Epithelial cell of proximal tubule (primary cell): ENCODE measurements at places on chromosomes 6 and 20.

GRCh38 chr20:11992426-11992825 lies 74.7 kb downstream of the BTBD3 start:
- DNase-seq, result no peak

GRCh38 chr6:119742188-119742803 lies 392.7 kb upstream of the MAN1A1 start:
- no peak for DNase-seq

- no peak for DNase-seq
These were observed 122.1 kb upstream of the SPACA1 start for GRCh38 chr6:87925373-87926060.

DNA sequence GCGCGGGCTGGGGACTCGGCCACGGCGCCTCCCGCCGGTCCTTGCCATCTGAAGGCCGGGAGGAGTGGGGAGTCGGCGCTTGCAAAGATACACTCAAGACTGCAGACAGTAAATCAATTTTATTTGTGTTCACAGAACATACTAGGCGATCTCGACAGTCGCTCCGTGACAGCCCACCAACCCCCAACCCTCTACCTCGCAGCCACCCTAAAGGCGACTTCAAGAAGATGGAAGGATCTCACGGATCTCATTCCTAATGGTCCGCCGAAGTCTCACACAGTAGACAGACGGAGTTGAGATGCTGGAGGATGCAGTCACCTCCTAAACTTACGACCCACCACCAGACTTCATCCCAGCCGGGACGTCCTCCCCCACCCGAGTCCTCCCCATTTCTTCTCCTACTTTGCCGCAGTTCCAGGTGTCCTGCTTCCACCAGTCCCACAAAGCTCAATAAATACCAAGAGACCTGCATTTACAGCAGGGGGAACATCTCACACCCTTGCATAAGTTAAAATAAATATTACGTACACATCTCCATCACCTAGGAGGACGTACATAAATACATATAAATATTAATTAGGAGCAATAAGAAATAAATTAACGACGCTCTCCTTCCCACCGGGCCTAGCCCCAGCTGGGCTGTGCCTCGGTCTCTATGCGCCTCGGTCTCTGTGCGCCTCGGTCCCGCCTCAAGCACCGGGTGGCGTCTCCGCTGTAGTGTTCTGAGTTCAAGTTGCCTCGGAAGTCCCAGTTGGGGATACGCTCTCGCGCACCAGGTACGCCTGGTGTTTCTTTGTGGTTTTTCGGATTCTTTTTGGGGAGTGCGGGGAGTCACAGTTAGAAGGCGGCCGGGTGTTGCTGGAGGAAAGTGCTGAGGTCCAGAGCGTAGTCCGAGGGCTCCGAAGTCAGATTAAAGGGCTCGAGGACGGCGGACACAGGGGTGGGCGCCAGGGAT lies 889 bp upstream of the FLOT1 start:
- DNase-seq, result no peak

DNA sequence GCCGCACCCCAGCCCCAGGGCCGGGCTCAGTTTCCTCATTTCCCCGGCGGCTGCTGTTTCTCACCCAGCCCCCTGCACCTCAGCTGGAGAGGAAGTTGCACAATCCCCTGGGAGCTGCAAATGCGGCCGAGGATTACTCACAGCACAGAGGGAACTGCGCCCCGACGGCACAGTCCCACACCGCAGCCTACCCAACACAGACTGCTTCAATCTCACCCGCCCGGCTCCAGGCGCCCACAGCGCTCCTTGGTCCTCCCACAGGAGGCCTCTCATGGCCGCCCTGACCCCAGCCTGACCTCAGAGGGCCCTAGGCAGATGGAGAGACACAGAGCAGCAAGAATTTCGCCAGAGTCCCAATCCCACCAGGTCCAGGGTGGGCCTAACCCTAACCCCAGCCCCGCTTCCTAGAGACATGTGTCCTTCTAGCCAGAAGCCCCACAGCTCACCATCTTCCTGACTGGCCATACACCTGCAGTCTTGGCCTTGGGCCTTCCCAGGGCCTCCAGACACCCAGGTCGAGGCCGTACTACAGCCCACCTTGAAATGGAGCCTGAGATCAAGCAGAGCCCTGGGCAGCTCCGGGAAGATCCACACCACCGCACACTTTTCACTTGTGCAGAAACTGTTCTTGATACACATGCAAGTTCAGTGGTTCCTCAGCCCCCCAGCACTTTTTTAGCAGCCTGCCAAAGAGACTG lies 11.7 kb downstream of the TFEB start:
- no peak for DNase-seq

DNA sequence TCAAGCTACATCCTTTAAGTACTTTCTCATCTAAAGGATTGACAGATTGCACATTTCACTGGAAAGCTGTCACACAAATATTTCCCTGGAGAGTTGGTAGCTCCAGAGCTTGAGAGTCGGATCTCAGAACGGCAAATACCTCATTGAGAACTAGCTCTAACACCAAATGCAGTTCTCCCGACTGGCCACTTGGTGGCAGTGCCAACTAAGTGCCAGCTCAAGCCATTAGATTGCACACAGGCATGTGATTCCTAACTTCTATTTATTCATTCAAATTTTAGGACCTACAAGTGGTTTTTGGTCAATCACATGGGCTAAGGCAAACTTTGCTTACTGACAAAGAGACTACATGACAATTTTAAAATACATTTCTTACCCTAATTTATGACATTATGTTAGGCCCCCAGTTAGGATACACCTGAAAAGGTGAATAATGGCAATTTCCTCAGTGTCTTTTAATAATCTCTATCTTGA lies 7.9 kb upstream of the MCHR2 start:
- DNase-seq, result peak; percentile 3

- DNase-seq, result no peak
These were observed 195.0 kb downstream of the SYNDIG1 start for GRCh38 chr20:24664266-24664986.

- no peak for DNase-seq
These were observed 525 bp downstream of the MACROD2 start for GRCh38 chr20:13995841-13996240.

DNA sequence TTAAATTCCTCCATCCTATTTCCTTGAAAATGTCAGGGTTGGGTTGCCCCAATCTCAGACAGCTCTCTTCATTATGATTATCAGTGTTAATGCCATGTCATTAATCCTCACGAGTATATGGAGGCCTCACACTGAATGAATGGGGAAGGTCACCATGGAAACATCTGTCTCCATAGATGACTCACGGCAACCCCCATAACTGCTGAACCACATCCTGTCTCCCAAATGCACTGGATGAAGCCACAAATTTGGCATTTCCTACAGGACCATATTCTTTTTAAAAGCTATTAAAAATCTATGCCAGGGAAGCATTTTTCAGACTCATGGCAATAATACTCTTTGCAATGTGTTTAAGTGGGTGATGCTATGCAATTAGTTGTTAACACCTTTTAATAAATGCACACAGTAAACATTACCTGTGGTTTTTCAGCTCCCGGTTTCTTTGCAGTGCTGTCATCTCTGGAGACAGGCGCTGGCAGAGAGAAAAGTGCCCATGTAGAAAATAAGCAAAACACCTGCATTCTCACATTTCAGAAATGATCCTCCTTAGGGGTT lies 80.1 kb upstream of the PTPRK start:
- no peak for DNase-seq

DNA sequence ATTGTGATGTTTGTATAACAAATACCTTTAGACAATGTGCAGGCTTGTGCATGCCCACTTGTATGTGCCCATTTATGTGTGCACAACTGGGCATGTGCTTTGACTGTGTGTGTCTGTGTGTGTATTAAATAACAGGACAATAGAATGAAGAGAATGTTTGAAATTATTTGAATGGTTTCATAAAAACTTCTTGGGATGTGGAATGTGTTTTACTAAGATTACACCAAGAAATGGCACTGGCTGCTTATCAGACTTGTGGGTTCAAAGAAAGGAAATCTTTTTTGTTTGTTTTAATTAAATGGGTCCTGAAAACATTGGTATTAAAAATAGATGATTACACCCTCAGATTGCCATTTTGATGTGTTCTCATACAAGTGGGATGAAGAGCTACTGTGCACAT lies 191.6 kb upstream of the CCN2 start:
- DNase-seq, result no peak

GRCh38 chr6:23589811-23590210 lies 536.2 kb upstream of the NRSN1 start:
- DNase-seq, result no peak

DNA sequence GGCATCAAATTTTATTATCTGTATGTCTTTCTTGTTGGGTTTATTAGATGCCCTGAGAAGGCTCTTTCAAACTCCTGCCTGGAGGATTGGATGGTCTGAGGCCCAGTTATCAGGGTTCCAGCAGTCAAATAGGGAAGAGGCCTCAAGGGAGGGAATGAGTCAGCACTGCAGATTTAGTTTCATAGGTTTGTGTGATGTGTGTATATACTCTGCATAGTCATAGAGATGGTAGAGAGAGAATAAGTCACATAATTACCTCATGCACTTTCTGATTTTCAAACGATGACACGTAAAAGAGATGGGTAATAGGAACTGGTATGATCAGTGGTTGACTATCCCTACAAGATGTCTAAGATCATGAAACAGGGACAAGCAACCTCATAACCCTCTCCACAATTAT lies 82.1 kb downstream of the ADAT2 start:
- no peak for DNase-seq

- DNase-seq, result no peak
These were observed 155.6 kb upstream of the TBX18 start for GRCh38 chr6:84920021-84920420.

DNA sequence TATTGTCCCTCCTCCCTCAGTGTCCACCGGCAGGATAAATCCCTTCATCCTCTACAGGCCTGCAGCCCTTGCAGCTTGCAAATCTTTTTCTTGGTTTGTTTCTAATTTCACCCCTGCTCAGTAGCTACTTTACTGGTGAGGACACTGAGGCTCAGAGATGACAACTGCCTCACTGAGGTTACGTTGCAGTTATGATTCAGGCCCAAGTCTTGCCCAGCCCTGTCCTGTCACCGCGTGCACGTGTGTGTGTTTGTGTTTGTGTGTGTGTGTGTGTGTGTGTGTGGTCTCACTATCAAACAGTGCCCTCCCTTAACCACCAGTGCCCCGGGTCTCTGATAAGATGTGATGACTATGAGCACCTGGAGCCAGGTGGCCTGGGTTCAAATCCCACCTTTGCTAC lies 21.1 kb downstream of the FAM110A start:
- DNase-seq, result no peak

- no peak for DNase-seq
These were observed 198.7 kb upstream of the RREB1 start for GRCh38 chr6:6909111-6909510.

GRCh38 chr20:848193-848592 lies 14.7 kb downstream of the FAM110A start:
- DNase-seq, result no peak

- DNase-seq, result no peak
These were observed 25.9 kb downstream of the PPARD start for GRCh38 chr6:35368038-35368887.

DNA sequence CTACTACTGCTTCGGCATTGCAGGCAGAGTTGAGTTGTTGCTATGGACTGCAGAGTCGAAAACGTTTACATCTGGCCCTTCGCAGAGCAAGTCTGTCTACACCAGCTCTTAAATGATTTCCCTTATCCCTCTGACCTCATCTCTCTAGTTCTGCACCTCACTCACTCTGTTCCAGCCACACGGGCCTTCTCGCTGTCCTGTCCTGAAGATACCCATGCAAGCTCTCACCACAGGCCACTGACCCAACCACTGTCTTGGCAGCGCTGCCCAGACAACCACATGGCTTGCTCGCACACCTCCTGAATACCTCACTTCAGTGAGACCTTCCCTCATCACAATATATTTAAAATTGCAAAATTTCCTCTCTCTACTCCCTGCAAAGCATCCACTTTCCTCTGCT lies 31.4 kb downstream of the B4GALT5 start:
- DNase-seq, result no peak

GRCh38 chr6:36947570-36948351 lies 6.8 kb upstream of the PI16 start:
- DNase-seq, result no peak

DNA sequence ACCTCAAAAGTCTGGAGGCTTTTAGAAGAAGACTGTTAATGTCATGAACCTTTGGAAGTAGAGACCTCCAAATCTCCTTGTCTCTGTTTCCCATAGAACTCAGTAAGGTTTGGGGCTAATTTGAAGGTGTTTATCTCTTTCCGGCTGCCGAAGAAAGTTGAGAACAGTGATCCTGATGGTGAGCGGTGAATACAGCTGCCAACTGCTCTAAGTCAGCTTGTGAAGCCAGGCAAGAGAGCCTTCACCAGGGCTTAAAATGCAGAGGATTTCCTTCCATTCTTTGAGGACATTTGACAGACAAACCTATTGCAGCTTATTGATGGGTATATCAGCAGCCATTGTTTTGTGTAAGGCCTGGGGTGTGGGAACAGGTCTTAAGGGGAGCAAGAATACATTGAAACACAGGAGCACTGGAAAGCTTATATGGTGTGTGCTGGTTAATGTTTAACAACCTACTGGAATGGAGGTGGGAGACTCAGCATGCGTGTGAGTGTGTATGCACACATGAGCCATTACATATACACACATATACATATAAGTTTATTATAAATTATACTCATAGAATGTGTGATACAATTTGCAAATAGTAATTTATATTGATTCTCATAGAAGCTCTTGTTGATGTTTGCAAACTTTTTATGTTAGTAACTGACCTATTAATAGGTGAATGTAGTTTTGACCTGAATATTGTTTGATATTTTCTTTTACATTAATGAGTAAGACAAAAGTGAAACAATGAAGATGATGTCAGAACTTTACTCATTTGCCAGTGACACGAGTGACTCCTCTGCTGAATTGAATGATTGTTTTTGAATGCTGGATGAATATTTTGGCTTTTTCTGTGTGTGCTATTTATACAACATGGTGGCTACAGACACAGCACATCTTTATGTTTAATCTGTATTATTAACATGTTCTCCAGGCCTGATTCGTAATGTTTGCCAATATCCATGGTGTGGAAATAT lies 18.1 kb downstream of the PLEKHG1 start:
- DNase-seq, result no peak

GRCh38 chr6:14046476-14047068 lies 71.0 kb upstream of the CD83 start:
- no peak for DNase-seq

- DNase-seq, result no peak
These were observed 120.0 kb downstream of the SIM1 start for GRCh38 chr6:100344761-100345160.

DNA sequence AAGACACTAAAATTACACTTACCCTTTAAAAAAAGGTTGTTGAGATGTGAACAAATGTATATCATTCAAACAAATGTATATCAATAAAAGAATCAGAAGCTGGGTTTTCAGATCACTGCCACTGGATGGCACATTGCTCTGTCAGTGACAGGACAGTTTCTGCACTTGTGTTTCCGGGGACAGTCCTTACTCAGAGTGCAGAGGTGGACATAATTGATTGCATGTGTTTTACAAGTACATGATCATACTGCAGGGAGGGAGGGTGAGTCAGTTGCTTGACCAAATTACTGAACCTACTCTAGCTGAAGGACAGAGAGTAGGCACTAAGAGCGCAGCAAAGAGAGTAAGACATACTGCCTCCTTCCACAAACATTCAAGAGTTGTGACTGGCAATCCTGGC lies 302.3 kb downstream of the TENT5A start:
- DNase-seq, result no peak
